ENCODE measurements at places on chromosomes 4 and X. TPM values are rescaled to one million over a fixed set of nuclear protein-coding genes. Genes with fewer than 3 reads are reported as not detected.

DNA sequence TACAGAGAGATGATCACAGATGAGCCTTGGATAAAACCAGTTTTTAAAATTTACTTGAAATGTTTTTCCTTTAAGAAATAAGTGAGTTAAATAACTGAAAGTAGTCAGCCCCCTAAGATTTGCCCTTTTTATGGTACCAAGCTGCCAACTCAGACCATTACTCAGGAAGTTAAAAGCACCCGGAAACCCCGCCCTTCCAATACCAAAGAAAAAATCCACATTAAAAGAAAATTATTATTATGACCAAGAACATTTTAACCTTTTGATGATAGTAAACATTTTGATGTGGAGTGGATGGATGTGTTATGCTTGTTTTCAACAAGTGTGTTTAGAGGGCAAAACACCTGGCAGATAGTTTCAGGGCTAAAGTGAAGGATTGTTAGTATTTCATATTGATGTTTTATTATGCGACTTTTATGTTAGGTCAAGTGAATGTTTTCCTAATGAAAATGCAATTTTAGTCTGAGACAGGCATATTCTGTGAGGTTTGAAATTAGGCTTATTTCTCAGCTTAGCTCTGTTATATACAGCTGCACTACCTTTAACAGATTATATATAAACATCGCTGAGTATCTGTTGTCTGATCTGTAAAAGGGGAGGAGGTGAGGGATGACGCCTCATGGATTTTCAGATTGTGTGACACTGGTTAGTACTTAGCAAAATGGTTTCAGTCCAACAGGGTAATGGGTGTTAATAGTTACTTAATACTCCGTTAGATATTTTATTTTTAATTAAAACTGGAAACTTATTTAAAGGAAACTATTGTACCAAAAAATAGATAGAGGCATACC, 89.0 kb downstream of the KDM6A start:
- DNase-seq: no peak

The MAGIX gene
- 1.1 TPM for total RNA-seq

The ESX1 gene
- not detected for total RNA-seq

The PLAC1 gene
- total RNA-seq: not detected

DNA sequence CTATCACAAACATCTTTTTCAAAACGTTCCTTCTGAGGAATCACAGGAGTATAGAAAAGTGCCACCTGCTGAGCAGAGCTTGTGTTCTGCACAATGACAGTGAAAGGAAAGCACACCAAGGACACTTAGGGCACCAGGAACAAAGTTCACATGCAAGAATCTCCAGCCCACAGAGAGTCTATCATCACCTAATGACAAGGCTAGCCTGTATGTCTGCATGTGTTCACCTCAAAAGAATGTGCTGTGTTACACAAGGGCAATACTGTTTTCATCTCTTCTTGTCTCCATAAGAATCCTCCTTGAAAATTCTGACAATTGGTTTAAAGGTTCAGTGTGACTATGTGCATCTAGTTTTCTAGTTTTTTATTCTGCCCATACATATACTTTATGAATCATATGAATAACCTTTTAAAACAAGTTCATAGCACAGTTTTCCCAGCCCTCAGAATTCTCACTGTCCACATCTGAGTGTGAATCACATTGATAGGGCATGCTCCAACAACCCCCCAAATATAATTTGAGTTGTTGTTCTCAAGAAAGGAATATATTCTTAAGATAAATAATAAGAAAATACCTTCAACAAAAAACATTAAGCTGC, 118.0 kb downstream of the PWWP3B start:
- no peak for DNase-seq

GRCh38 chr4:32025851-32026459, 1305.8 kb downstream of the PCDH7 start:
- DNase-seq: no peak

- DNase-seq: no peak
These were observed 672.7 kb downstream of the CCSER1 start for GRCh38 chr4:90799895-90800294.

The NPFFR2 gene
- not detected for total RNA-seq

The DCAF12L1 gene
- total RNA-seq: not detected

The PCDH7 gene
- total RNA-seq: not detected

- no peak for DNase-seq
These were observed 594.9 kb downstream of the KCTD8 start for GRCh38 chr4:43853565-43854264.

The NXF2B gene
- total RNA-seq: not detected

DNA sequence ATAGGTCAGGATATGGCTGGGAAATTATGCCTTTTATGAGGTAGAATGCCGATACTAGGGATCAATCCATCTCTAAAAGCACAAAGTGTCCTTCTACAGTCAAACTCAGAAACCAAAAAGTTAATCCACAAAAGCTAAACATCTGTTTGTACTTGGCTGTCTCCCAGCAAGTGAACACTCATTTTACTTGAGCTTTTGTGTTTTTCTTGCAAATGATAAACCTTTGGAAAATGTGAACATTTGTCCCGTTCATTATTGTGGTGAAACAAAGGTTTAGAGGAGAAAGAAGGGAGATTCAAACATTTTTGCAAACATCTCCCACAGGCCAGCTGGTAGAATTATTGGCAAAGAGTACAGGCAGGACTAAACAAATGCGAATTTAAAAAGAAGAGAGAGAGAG, 300.6 kb upstream of the SPANXN1 start:
- DNase-seq: no peak

- DNase-seq: no peak
These were observed 723.7 kb upstream of the AGA start for GRCh38 chr4:178165951-178166308.

The ALPK1 gene
- total RNA-seq: 7.1 TPM

DNA sequence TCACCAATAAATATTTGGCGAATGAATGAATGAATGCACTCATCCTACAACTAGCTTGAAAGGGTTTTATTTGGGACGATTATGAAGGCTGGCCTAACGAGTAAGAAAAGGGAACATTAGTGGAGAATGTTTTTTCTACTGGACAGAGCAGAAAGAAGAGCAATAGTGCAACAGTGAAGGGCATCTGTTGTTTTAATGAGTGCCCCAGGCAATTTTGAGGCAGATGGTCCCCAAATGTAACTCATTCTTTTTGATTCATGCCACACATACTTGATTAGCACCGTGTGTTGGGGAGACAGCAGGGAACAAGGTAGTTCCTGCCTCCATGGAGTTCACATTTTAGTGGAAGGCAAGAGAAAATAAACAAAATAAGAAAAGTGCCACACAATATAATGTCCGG, 22.7 kb upstream of the INTS6L start:
- no peak for DNase-seq

The TEX13C gene
- total RNA-seq: not detected

DNA sequence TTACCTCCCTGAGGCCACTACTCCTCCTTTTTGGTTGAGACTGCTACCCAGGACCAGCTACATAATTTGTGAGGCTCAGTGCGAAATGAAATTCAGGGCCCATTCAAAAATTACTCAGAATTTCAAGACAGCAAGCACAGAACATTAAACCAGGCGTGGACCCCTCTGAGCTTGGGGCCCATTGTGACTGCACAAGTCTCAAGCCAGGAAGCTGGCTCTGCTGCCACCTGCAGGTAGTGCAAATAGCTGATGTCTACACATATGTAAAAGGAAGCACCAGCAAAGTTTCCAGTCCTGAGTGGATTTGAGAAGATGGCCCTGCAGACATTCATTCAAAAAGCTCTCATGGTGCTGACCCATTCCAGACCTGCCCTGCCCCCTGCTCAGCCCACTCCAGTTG, 213.4 kb upstream of the LNX1 start:
- DNase-seq: no peak

The MAGED4 gene
- total RNA-seq: 2.9 TPM

GRCh38 chr4:113781439-113782040, 20.0 kb upstream of the CAMK2D start:
- no peak for DNase-seq

- DNase-seq: no peak
These were observed 119.3 kb downstream of the CRLF2 start for GRCh38 chrX:1093121-1093520.

DNA sequence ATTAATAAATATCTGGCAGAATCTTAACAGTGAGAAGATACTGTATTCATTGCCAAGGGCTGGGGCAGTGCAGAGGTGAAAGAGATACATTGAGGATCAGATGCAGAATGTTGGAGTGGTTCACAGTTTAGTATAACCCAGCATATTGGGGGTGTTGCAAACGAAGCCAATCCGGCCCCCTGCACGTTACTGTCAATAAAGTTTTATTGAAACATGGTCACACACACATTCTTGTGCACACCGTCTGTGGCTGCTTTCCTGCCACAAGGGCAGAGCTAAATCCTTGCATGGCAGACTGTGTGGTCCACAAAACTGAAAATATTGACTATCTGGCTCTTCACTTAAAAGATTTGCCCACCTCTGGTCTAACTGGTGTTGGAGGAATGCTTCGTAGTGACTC, 119.7 kb downstream of the SHOX start:
- DNase-seq: no peak

GRCh38 chrX:45505214-45505613, 304.5 kb upstream of the DIPK2B start:
- no peak for DNase-seq

- DNase-seq: no peak
These were observed 72.9 kb downstream of the MED28 start for GRCh38 chr4:17687237-17687857.

DNA sequence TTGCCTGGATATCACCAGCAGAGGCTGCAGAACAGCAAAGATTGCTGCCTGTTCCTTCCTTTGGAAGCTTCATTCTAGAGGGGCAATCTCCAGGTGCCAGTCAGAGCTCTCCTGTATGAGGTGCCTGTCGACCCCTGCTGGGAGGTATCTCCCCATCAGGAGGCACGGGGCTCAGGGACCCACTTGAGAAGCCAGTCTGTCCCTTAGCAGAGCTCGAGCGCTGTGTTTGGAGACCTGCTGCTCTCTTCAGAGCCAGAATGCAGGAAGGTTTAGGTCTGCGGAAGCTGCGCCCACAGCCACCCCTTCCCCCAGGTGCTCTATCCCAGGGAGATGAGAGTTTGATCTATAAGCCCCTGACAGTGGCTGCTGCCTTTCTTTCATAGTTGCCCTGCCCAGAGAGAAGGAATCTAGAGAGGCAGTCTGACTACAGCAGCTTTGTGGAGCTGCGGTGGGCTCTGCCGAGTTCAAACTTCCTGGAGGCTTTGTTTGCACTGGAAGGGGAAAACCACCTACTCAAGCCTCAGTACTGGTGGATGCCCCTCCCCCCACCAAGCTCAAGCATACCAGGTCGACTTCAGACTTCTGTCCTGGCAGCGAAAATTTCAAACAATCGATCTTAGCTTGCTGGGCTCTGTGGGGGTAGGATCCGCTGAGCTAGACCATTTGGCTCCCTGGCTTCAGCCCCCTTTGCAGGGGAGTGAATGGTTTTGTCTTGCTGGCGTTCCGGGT, 57.9 kb downstream of the DKK2 start:
- no peak for DNase-seq

The DACH2 gene
- total RNA-seq: not detected

The CENPVL1 gene
- total RNA-seq: not detected

DNA sequence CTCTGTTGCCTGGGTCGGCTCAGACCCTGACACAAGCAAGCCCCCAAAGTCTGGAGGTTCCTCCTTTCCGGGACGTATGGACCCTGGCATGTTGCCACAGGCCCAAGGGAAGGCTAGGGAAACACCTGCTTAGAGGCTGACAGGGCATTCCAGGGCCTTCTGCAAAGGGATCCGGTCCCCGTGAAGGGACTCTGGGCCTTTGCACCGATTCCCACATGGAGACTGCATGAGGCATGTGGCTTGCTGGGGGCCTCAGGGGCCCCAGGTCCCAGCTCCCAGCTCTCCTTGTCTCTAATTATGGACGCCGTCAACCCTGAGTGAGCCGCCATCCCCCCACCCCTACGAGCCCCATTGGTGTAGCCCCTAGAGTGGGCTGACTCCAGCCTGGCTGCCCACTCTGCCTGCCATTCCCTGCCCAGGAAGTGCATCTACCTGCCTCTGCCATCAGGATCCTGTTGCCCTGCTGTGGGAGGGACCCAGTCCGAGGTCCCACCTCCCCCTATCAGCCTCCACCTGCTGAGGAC, 4.2 kb upstream of the RGS12 start:
- DNase-seq: no peak

DNA sequence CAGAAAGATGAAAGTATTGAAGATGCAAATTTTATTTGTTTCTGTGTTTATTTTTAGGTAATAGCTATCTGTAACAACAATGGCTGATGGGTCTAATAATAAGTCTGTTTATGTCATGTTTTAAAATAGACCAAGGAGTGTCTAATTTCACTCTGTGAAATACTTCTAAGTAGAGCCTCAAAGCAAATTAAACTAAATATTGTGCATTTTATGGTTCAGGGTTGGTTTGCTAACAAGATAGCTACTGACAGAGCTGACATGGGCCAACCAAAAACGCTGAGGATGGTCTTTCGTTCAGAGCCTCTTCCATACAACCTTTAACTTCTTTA, 437.6 kb upstream of the CTSO start:
- no peak for DNase-seq

- DNase-seq: no peak
These were observed 123.8 kb downstream of the ELOVL6 start for GRCh38 chr4:110074570-110074969.

- DNase-seq: no peak
These were observed 88.4 kb downstream of the PPP3CA start for GRCh38 chr4:101258883-101259282.

The GABRG1 gene
- not detected for total RNA-seq

DNA sequence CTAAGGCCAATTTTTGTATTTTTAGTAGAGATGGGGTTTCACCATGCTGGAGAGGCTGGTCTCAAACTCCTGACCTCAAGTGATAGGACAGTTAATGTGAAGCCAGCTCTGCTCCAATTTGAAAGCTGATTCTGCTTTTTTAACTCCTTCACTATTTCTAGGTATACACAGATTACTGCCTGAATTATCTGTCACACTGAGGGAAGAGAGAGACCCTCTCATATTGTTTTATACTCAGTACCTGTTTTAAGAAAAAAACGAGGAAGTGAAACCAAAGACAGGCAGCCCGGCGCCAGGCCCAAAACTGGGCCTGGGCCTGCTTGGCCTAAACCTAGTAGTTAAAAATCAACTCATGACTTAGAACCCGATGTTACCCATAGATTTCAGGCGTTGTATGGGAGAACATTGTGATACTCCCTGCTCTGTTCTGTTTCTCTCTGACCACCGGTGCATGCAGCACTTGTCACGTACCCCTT, 1601.5 kb upstream of the PCDH10 start:
- DNase-seq: no peak

DNA sequence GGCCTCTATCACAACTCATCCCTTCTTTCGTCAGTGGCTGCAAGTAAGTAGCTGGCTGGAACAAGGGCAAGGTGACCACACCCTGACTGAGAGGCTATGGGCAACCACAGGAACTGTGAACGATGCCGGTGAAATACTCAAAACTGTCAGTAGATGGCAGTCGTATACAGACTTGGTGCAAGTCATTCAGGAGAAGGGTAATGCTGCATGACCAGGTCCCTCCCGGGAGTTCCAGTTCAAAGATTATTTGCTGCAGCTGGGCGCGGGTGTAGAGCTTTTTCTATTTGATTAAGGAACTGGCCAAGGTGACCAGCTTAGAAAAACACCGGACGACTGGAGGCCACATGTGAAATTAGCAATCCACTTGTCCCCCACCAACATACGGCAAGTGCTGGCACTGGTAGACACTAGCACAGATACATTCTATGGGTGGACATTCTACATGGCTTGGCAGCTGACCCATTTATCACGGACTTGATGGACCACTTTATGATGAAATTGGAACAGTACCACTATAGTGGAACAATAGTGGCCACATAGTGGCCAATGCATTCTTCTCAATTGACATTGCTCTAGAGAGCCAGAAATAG, 726.6 kb downstream of the TRAM1L1 start:
- no peak for DNase-seq

GRCh38 chr4:4321951-4322688, 32.1 kb downstream of the ZBTB49 start:
- DNase-seq: no peak
